ENCODE measurements at places on chromosomes 2 and 18. TPM values are rescaled to one million over a fixed set of nuclear protein-coding genes. Genes with fewer than 3 reads are reported as not detected.
A peak's percentile ranks its signal among the peaks of the same experiment; 100 is the strongest.

The WNT10A gene
- not detected for polyA plus RNA-seq

The IL1F10 gene
- not detected for polyA plus RNA-seq

GRCh38 chr2:84938194-84938879 lies 32.6 kb upstream of the KCMF1 start:
- DNase-seq, result no peak

- peak; percentile 88 for DNase-seq
These were observed 182.0 kb downstream of the TCF4 start for GRCh38 chr18:55405893-55406406.
